Activated T-cell treated with anti-CD3 and anti-CD28 coated beads, Interleukin-2, amount 50 U/mL, for 24 hours (primary cell): ENCODE measurements at places on chromosomes 3 and 15.

GRCh38 chr15:28915041-28915810, 29.5 kb downstream of the APBA2 start:
- peak; percentile 7 for DNase-seq

DNA sequence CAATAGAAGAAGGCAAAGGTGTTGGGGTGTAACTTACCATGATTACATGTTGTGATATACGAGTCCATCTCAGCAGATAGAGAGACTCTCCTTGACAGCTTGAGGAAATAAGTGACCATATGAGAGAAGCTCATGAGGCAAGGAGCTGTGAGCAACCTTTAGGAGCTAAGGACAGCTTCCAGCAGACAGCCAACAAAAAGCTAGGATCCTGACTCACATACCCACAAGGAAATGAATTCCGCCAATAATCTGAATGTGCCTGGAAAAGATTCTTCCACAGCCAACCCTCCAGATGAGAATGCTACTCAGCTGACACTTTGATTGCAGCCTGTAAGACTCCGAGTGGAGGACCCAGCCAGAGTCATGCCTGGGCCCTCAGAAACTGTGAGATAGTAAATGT, 339.6 kb upstream of the TPRG1 start:
- no peak for DNase-seq

DNA sequence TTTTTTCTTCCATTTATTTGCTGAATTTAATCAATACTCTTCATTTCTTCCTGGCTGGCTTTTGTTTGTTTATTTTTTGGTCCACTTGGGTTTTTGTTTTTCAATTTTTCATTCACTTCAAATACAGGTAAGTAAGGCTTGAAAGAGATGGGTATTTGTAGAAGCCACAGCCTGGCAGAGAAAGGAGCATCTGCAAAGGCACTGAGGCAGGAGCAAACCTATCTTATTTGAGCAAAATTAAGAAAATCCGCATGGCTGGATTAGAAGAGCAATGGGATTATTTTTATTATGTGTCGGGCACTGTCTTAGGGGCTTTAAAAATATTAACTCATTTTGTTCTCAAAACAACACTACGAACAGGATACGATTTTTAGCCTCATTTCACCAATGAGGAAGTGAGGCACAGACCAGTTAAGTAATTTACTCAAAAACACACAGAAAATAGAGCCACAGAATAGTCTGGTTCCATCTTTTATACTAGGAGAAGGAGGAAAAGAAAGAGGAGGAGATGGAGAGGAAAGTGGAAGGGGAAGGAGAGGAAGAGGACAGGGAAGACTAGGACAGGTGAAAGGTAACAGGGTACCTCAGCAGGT, 35.1 kb upstream of the CCDC80 start:
- DNase-seq, result no peak

DNA sequence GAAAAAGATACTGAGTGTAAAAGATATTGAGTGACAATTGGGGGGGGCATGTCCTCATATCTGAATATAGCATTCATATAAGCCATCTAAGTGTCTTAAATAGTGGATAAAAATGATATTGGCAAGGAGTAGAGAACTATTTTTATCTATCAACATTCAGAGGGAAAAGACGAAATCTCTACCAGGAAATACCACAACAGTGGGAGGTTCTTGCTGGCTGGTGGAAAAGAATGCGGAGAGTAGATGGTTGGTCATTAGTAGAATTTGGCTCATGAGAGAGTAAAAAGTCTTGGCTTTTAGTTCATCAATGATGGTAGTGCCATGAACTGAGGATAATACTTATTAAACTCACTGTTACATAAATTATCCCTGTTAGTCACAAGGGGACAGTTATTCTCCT, 4.8 kb upstream of the TCF12 start:
- DNase-seq, result no peak

GRCh38 chr3:120526011-120526870, 69.9 kb upstream of the NDUFB4 start:
- DNase-seq, result no peak

DNA sequence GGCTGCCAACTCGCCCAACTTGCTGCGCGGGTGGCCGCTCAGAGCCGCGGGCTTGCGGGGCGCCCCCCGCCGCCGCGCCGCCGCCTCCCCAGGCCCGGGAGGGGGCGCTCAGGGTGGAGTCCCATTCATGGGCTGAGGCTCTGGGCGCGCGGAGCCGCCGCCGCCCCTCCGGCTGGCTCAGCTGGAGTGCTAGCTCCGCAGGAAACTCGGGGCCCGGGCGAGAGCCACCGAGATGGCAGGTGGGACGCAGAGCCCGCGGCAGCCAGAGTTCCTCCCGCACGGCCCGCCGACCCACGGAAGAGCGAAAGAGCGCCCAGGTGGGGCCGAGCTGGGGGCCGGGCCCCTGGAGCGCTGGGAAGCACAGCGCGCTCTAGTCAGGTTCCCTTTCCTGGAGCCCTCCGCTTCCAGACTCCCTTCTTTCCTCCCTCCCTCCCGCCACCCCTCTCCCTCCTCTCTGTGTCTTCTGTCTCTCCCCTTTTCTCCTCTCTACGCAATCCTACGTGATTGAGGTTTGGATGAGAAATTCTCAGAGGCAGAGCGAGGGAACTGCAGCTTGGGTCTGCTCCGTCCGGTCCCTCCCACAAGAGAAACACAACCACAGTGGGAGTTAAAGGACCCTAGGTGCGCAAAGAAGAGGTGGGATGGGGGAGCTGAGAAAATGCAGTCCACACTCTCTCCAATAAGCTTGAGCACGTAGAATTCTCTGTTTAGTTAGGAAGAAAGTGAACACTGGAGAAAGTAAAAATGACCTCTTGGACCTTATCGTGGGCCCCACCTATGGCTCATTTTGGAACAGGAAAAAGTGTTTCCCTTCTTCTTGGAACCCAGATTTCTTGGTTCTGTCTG, 317.3 kb downstream of the FGF12 start:
- no peak for DNase-seq

DNA sequence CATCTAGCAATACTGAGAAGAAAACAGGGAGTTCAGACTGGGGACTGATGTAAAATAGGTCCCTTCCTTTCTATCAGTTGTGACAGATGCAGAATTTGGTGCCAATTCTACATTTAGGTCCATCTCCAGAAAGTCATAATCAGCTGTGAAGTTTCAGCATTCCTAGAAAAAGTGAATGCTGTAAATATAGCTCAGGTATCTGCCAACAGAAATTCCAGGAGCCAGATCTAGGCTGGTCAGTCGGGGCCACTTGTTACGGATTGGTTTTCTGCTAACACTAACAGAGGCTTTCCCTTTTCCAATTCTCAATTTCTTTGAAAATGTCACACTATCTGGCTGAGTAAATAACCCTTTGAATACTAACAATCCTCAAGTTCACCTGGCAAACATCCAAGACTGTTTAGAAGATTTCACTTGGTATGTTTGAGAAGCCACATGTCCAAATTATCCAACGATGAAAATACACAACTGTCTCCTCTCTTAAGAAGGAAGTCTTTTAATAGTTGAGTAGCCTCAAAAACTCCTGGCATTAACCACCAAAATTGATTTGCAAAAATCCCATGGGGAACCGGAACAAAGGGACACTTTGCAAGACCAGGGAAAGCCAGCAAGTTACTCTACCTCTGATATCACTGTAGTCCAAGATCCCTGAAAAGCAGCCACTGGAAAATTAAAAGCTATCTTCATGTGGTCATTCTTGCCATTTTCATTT, 222.3 kb downstream of the ZMAT3 start:
- DNase-seq, result no peak

- no peak for DNase-seq
These were observed 173.5 kb downstream of the OR4M2 start for GRCh38 chr15:22253676-22254408.

GRCh38 chr3:177488740-177489139, 291.5 kb upstream of the TBL1XR1 start:
- no peak for DNase-seq

DNA sequence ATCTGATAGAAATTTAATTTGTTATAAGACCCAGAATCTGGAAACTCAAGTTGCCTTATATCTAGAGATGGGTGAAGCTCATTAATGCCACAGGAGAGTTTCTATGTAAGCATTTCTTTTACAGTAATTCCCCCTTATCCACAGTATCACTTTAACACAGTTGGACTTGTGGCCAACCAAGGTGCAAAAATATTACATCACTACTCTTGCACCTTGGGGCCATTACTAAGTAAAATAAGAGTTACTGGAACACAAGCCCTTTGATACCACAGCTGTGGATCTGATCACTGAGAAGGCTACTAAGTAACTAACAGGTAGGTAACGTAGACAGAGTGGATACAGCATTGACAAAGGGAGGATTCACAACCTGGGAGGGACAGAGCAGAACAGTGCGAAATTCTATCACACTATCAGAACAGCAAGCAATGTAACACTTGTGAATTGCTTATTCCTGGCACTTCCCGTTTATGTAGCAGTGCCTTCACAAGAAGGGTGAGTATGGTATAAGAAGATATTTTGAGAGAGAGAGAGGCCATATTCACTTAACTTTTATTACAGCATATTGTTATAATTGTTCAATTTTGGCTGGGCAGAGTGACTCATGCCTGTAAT, 33.9 kb upstream of the TOPBP1 start:
- no peak for DNase-seq

DNA sequence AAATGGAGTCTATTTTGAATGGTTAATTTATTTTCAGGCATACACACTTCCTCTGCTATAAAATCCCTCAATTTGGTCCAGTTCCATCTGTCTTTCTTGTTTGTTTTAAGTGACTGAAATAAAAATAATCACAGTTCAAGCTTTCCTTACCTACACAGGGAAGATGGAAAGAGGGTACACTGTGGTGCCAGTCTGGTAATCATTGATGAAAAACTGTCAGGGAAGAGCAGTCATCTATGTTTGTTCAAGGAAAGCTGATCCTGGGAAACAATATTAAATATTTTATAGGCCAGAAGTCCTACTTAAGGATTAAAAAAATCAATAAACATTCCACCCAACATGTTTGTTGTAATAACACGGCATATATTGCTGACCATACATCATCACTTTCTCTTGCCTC, 115.2 kb upstream of the KCNMB2 start:
- no peak for DNase-seq

DNA sequence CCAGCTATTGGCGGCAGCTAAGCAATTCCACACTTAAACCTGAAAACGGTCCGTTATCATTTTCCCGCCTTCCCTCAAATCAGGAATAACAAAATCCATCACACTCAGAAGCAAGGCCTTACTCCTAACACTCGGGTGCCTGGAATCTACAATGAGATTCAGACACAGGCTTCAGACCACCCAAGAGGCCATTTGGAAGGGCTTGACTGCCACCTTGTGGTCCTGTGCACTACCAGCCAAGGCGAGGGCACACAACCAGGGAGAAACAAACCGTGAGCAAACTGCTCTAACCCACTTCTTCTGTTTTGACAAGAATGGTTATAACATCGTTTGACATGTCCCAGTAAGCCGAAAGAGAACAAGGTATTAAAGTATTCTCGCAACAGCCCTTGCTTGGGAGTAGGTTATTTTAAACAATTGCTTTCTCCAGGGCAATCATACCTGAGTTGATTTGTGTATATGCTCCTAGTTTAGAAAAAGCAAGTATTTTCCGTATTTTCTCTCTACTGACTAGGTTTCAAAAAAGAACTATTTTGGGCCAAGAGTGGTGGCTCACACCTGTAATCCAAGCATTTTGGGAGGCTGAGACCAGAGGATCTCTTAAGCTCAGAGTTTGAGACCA, 40.1 kb upstream of the TAFA4 start:
- peak; percentile 48 for DNase-seq

DNA sequence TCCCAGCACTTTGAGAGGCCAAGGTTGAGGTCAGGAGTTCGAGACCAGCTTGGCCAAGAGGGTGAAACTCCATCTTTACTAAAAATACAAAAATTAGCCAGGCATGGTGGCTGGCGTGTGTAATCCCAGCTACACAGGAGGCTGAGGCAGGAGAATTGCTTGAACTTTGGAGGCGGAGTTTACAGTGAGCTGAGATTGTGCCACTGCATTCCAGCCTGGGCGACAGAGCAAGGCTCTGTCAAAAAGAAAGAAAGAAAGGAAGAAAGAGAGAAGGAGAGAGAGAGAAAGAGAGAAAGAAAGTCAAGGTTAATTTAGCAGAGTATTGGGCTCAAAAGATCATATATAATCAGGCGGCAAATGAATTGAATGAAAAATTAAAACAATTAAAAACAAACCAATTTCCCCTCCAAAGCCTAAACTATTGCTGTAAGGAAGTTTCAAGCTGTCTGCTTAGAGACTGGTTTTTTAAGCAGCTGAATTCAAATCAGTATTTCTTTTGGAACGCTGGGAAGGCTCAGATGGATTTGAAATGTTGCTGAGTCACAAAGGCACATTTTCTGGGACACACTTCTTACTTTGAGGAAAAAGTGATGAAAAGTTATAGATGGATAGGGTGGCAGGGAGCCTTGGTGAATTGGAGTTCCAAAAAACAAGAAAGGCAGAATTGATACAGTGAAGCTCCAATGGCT, 81.3 kb upstream of the BHLHE40 start:
- DNase-seq, result no peak

DNA sequence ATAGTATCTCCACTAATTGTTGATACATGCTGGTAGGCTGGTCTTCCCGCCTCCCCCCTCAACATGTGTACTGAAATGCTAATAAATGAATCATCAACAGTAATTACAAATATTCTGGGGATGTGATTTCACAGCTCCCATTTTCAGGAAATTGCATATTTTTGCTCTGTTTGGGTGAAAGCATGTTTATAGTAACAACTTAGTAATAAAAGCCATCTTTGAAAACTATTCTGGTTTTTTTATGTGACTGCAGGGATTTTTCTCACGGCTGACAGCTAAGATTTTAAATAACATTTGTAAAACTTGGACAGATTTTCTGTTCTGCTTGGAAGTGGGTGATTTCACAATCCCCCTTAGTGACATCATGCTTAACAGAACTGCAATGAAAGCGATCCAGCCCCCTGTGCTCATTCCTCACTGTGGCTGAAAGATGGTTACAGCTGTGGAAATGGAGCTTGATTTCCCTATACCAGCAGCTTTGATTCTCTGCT, 25.6 kb upstream of the FAM174B start:
- no peak for DNase-seq

- no peak for DNase-seq
These were observed 58.8 kb downstream of the KIF9 start for GRCh38 chr3:47223755-47224154.

GRCh38 chr15:76996526-76997401, 1.8 kb downstream of the PSTPIP1 start:
- DNase-seq, result peak; percentile 78

DNA sequence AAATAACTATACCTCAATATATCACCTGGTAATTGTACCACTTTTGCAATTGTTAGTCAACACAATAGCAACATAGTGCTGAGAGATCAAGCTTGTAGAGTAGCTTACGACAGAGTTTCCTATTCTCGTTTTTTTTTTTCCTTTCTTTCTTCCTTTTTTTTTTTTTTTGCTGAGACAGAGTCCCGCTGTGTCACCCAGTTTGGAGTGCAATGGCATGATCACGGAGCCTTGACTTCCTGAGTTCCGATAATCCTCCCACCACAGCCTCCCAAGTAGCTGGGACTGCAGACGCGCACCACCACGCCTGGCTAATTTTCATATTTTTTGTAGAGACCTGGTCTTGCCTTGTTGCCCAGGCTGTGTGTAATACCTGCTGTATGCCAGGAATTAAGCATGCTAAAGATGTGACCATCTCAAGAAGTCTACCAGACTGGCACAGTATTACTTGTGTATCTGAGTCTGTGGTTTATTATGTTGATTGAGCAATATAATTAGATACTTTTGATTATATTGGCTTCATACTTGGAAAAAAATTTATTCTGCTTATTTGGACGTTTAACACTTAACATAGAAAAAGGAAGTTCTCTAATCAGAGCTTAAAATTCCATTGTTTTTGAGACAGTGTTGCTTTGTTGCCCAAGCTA, 3.0 kb downstream of the SELENOT start:
- DNase-seq, result no peak

GRCh38 chr3:111803123-111803593, 55.9 kb upstream of the PHLDB2 start:
- DNase-seq, result no peak

GRCh38 chr3:52827866-52828376, 2.6 kb downstream of the ITIH4 start:
- DNase-seq, result no peak
